ENCODE measurements at places on chromosomes 2 and 18. TPM values are rescaled to one million over a fixed set of nuclear protein-coding genes. Genes with fewer than 3 reads are reported as not detected.

Gene SH3BP4
- total RNA-seq = 49.1 TPM

Gene DCDC2C
- total RNA-seq = not detected

Gene RAB27B
- total RNA-seq = not detected

Gene EMILIN1
- 2.3 TPM for total RNA-seq

Gene ZNF396
- 0.25 TPM for total RNA-seq

Gene GREB1
- 14.7 TPM for total RNA-seq

Gene LONRF2
- total RNA-seq = not detected

Gene CPS1
- 12.8 TPM for total RNA-seq

Gene SPHKAP
- total RNA-seq = not detected

Gene SEPTIN10
- 12.3 TPM for total RNA-seq

Gene CYRIA
- total RNA-seq = not detected

Gene POTEI
- not detected for total RNA-seq

Gene CLEC4F
- total RNA-seq = 0.18 TPM

Gene ANKRD30B
- total RNA-seq = not detected

Gene TTR
- total RNA-seq = not detected

Gene ADD2
- not detected for total RNA-seq

Gene DYNAP
- not detected for total RNA-seq

Gene SCYGR1
- not detected for total RNA-seq

Gene NOL4
- total RNA-seq = not detected

Gene SERPINB10
- not detected for total RNA-seq

Gene CFAP53
- total RNA-seq = not detected

Gene VSNL1
- not detected for total RNA-seq

Gene CRYGD
- not detected for total RNA-seq

Gene MRO
- total RNA-seq = not detected

Gene SMARCAL1
- 12.6 TPM for total RNA-seq

Gene GRHL1
- 0.14 TPM for total RNA-seq

Gene DNER
- not detected for total RNA-seq

Gene NGEF
- 0.31 TPM for total RNA-seq

Gene FBXO48
- under 0.01 TPM for total RNA-seq

Gene PROKR1
- total RNA-seq = not detected

Gene TMEM163
- total RNA-seq = not detected

Gene DAW1
- total RNA-seq = not detected

Gene MYOM1
- 0.06 TPM for total RNA-seq

Gene SLC30A3
- total RNA-seq = 2.6 TPM

Gene GPR75
- total RNA-seq = not detected

Gene MDH1B
- 6.9 TPM for total RNA-seq

Gene KCNJ13
- not detected for total RNA-seq

Gene ANKRD62
- not detected for total RNA-seq

Gene UGT1A3
- not detected for total RNA-seq

Gene RGPD4
- not detected for total RNA-seq

Gene OR6B2
- total RNA-seq = not detected

Gene FAM161A
- 8.6 TPM for total RNA-seq

Gene GPAT2
- not detected for total RNA-seq

Gene CCDC74A
- total RNA-seq = 54.1 TPM

Gene ATP6V1B1
- not detected for total RNA-seq

Gene RNF152
- total RNA-seq = 0.07 TPM

Gene IL18RAP
- not detected for total RNA-seq

Data from G401 (cell line).